Calu3 (cell line): ENCODE measurements at places on chromosomes 2 and 18. TPM values are rescaled to one million over a fixed set of nuclear protein-coding genes. Genes with fewer than 3 reads are reported as not detected.
A peak's percentile ranks its signal among the peaks of the same experiment; 100 is the strongest.

DNA sequence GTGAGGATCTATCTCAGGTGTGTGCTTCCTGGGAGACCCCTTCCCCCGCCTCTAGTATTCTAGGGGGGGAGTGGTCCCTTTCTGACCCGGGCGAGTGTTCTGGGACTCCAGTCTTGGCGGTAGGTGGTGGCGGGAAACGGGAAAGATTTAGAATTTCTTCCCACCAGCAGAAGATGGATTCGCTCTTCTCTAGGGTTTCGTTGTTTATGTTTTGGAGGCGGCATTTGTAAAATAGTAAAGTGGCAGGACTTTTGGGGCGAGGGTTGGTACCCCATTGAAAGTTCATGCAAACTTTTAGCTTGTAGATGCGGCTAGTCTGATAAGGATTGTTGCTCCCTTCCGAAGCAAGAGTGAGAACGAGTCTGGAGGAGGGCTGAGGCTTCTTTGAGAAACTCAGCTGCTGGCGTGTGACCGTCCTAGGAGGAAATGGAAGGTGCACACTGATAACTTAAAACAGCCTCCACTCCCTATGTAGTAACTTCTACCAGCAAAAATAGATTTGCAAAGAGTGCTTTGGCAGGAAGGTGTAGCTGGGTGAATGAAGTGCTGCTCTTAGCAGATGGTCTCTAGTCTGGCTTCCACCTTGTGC lies 412 bp downstream of the GPD2 start:
- no peak for DNase-seq

DNA sequence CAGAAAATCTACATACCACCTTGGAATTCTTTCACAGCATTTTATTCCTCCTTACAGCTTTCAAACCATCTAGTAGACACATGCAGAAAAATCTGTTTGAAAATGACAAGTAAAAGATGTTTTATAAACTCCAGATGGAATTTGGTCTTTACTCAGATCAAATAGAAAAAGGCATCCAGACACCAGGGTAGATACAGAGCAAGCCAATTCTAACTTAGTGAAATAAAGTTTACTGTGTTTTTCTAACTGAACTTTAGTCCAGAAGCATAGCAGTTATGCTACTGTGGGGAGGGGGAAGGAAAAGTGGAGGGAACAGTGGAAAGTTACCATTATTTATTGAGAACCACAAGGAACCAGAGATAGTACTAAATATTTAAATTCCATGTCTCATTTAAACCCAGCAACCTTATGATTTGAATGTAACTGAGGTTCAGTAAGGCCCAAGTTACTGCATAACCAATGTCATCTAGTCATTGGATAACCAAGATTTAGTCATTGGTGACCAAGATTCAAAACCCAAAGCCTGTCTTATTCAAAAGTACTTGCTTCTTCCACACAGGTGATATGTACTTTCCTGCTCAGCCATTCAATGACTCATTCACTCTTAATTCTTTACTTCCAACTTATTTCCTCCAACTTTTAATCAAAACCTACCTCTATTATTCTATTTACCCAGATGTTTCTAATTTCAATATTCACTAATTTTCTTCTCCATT lies 57.7 kb downstream of the RAD51AP2 start:
- no peak for DNase-seq

- no peak for DNase-seq
Observed at GRCh38 chr2:9655441-9656269, 24.9 kb upstream of the YWHAQ start.

Gene STON1
- total RNA-seq = 0.86 and 1.3 TPM in 2 replicates

GRCh38 chr2:220143336-220143735 lies 515.9 kb downstream of the SLC4A3 start:
- peak; percentile 11 for DNase-seq

DNA sequence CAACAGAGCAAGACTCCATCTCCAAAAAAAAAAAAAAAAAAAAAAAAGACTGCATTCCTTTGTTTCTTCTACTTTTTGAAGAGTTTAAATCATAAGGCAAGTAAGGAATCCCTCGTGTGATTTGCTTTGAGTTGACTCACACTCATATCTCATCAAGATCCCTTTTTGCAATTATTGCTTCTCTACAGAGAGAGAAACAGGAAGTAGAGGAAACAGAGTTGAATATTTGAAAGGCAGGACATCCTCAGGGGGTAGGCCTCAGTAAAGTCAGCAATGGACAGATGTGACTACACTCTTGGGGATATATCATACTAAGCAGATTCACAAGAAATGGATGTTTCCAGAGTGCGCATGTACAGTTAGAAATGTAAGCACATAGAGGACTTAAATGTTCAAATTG lies 11.2 kb upstream of the EFR3B start:
- no peak for DNase-seq

Gene CFAP210
- 0.17 TPM in 1 of 2 replicates, not detected in the other for total RNA-seq

GRCh38 chr2:160940699-160941098 lies 219.5 kb upstream of the TANK start:
- peak; percentile 10 for DNase-seq

GRCh38 chr18:33161131-33161530 lies 279.4 kb downstream of the CCDC178 start:
- DNase-seq = no peak

Gene FBXO48
- total RNA-seq = 2.4 and 2.5 TPM in 2 replicates

DNA sequence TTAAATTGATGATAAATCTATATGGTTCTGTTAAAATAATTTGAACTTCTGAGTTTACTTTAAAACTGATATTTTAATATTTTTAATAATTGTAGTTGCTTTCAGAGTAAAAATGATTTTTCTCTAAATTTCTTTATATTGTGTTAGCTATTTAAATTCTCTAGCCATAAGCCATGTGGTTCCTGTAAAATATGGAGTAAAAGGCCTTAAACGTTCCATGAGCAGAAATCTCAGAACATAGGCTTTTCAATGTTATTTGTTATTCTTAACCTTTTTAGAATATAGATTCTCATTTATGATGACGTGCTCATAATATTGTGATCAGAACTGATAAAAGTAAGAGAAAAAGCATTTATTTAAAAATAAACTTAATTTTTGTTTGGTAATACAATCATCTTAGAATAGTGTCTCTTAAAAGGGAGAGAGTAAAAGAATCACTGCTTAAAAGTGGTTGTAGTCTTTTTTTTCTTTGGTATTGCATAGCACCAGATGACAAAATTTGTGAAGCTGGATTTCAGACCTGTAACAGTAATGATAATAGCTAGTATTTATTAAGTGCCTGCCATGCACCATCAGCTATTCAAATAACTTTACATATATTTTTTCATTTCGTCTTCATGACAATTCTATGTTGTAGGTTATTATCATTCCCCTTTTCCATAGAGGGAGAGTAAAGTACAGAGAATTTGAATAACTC lies 2.7 kb downstream of the BMPR2 start:
- DNase-seq = no peak

GRCh38 chr2:221973902-221974301 lies 324.9 kb downstream of the PAX3 start:
- no peak for DNase-seq

- DNase-seq = no peak
Observed at GRCh38 chr2:53941749-53942148, 29.0 kb downstream of the PSME4 start.

Gene PARD3B
- 10.1 and 12.1 TPM in 2 replicates for total RNA-seq

GRCh38 chr18:77714716-77715115 lies 465.1 kb downstream of the GALR1 start:
- no peak for DNase-seq

Gene PLEK
- total RNA-seq = not detected in 2 replicates

- DNase-seq = no peak
Observed at GRCh38 chr2:35891528-35891927, 464.1 kb upstream of the CRIM1 start.

Gene MPP4
- 0.44 TPM in 1 of 2 replicates, not detected in the other for total RNA-seq

GRCh38 chr18:41009926-41010325 lies 945.1 kb upstream of the PIK3C3 start:
- no peak for DNase-seq

GRCh38 chr2:9971105-9971818 lies 19.8 kb downstream of the GRHL1 start:
- no peak for DNase-seq

- DNase-seq = no peak
Observed at GRCh38 chr2:17962876-17963275, 84.4 kb downstream of the KCNS3 start.

Gene CTAGE1
- not detected in 2 replicates for total RNA-seq

DNA sequence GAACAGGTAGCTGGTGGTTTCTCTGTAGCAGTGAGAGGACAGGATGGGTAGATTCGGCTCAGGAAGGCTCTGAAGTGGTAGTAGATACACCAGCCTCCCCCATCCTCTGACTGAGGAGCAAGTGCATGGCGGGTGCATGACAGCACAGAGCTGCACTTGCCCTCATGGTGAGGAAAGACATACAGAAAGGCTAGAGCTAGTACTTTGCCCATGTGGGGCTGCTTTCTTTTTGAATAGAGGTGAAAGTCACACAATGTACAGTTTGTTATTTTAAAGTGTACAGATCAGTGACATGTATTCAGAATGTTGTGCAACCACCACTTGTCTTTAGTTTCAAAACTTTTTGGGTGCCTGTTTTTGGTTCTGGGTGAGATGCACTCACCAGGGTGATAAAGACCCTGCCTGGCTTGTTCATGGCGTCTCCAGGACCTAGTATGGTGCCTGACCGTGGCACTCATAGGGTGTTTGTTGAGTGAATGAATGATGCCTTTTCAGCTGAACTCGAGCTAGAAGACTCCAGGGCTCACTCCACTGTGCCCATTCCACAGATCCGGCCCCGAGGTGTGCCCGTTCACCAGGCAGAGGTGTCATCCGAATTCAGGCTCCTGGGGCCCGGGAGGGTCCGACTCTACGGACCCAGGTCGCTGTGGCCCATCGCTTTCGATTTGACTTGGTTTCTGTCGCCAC lies 421 bp upstream of the VAMP5 start:
- no peak for DNase-seq

DNA sequence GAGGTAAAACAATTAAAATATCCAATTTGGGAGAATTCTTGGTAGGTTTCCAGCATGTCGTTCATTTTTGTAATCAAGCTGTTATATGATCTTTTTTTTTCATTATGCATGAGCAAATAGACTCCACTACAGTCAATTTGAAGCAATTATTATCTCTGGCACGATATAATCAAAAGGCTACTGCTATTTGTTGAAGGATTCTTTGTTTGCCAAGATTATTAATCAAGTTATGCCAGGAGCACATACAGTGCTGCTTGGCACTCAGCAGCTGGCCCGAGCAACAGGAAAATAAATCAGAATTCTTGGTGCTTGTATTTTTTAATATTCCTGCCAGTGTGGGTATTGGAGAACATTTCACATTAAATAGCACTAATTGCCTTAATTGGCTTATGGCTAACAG lies 279.5 kb downstream of the RND3 start:
- no peak for DNase-seq

Gene ZNG1B
- total RNA-seq = 45.0 and 49.7 TPM in 2 replicates

GRCh38 chr2:28228434-28228995 lies 164.1 kb upstream of the FOSL2 start:
- no peak for DNase-seq

DNA sequence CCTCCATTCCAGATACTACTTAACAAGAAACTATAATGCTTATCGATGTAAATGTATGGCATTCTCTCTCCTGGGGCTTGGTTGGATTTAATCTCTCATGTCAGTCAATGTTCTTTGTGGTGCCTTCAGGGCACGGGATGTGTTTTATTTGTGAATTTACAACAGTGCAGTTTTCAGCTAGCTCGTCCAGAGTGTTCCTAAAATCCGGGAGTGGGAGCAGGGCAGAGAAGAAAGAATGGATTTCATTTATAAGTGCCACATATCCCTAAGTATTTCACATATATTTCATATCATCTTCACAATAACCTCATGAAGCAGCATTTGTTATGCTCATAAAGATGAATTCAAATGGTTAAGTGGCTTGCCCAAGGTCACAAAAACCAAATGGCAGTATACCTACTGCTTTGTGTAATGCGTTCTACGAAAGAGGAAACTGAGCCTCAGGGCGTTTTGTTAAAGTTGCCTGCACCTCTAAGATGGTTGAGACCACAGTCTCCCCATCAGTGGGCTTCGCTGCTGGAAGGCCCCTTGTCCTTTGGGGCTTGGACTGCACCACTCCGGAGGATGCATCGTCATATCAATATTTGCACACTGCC lies 134.7 kb upstream of the MGAT5 start:
- no peak for DNase-seq

Gene CCDC74B
- total RNA-seq = 1.5 and 2.1 TPM in 2 replicates

DNA sequence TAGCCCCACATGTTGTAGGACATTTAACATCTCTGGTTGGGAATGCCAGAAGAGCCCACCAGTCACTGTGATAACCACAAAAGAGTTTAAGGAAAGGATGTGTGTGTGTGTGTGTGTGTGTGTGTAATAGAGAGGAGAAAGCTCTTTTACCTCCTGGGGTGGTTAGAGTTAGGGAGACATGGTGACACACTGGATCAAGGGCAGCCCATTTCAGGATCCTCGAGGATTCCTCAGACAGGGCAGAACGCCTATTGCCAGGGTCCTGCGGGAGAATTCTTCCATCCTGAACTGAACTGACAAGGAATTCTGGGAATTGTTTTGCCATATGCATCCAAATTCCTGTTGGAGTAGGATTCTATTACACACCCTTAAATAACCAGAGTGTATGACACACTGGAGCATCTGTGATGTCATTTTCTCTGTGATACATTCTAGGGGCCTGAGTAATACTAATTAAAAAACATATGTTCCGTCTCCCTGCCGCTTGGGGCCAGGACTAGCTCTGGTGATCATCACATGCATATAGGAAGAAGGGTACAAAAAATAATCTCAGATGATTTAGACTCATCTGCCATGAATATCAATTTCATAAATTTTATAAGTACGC lies 156.4 kb upstream of the MMADHC start:
- DNase-seq = no peak

Gene CRYGC
- not detected in 2 replicates for total RNA-seq

DNA sequence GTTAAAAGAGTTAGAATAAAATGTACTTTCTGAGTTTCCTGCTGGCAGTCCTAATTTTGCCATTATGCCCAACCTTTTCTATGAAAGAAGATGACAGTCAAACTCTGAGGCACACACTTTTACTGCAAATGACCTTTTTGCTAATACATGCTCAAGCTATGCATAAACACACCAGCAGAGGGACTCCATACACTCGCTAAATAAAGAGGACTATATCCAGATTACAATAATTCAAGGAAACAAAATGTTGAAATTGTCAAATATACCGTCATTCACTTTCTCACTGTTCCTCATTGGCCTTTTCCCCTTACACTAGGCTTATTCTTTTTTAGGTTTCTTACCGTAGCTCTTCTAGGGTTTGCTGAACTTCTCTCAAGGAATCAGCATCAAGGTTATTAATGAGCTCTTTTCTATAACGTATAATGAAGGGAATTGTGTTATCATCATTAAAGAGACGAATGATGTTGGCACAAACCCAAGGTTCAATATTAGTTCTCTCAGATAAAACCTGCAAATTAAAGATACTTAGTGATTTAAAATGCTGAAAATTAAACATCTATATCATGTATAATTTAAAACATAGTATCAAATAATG lies 25.7 kb downstream of the SRBD1 start:
- peak; percentile 45 for DNase-seq

- no peak for DNase-seq
Observed at GRCh38 chr2:197883354-197884032, 79.1 kb downstream of the PLCL1 start.

DNA sequence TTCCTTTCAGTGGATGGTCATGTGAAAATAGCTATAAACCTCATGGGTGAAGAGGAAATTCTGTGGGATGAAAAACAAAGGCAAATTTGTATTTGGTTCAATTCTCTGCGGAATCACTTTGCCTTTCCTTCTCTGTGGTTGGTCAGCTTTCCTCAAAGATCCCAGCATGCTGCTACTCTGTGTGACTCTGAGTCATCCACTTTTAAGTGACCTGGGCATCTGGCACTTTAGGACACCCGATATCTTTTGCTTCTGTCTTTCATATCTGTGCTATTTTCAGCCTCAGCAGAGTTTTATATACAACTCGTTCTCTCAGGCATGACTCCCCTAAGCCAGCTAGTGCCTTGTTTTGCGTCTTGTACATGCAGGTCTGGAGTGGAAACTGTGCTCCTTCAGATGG lies 217.0 kb upstream of the PIEZO2 start:
- no peak for DNase-seq
